DMS153 (cell line): ENCODE measurements at places on chromosomes 7 and 10.

- no peak for DNase-seq
Measured at GRCh38 chr10:48701139-48701901, 16.6 kb downstream of the WDFY4 start.

DNA sequence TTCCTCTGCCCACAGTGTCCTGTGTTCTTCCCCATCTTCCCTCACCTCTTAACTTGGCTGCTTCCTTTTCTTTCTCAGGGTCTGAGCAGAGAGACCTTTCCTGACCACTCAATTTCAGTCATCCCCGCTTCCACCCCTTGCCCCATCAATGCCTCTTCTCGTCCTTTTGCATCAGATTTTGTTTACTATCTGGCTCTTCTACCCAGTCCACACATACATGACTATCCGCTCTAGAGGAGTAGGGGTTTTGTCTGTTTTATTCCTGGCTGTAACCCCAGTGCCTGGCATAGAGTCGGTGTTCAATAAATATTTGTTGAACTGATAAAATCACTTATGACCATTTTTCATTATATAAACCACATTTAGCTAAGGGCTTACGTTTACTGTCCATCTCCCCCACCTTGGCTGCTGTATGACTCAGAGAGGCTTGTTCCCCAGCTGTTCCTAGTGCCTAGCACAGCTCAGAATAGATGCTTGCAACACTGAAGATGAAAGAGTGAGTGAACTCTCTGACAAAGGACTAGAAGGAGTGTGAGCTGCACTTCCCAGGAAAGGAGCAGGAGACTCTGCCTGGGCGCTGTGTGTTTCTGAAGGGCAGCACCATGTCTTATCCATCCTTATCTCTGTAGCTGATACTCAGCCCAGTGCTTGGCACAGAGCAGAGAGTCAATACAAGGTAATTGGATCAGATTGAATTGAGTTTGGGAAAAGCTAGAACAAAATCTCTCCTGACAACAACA lies 21.9 kb downstream of the ARID5B start:
- DNase-seq = no peak

DNA sequence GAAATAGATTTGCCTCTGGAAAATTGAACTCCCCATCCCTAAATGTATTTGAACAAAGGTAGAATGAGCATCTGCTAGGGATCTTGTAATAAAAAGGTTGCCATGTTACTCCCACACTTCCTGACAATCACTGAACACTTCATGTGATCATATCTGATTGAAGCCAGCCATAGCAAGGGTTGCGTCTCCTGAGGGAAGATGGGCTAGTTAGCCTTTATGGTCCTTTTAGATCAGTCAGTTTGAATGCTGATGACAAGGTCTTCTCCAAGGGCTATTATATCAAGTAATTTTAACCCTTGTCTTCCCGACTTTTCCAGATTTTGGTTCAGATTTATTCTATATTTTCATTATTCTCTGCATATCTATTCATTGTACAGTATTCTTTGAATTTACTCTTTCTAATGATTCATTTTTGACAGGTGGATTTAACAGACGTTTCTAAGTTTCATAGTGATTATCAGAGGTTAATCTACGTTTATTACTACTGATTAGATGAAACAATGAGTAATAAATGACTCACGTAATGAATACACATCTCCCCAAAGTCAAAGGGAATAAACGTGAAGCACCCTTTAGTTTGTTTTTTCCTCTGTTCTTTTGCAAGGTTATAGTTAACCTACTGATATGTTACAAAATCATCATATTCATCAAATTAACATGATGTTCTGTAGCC lies 28.1 kb downstream of the CSGALNACT2 start:
- DNase-seq = peak; percentile 32

- DNase-seq = no peak
Measured at GRCh38 chr10:119006451-119007210, 22.9 kb upstream of the NANOS1 start.

- no peak for DNase-seq
Measured at GRCh38 chr10:59971915-59972314, 65.6 kb upstream of the CCDC6 start.

DNA sequence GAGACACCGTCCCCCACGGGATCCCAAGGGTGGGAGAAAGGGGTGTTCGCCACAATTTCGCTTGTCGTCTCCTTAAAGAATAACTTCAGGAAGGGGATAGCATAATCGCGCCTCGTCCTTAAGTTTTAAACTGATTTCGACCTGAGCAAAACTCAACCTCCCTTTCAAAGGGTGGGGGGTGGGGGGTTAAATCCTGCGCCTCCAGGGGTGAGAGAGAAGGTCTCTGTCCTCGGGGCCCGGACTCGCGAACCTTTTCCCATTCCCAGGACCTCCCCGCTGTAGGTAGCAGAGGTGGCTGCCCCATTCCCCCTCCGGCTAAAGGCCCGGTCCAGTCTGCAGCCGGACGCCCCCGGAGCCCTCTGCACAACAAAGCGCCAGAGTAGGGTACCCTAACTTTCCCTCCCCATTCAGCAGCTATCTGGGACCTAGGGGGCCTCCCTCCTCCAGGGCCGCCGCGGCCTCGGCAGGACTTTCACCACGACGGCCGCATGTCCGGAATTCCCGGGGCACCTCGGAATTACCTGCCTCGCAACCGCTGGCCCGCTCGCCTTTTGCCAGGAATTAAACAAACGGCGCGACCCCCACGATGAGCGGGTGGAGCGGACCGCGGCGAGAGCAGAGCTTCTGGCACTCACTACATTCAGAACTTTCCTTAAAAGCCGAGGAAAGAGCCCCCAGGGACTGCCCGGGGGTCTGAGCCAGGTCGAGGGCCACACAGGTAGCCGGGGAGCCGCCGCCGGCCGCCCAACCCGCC lies 1.7 kb downstream of the CDK6 start:
- no peak for DNase-seq

GRCh38 chr7:16913643-16914042 lies 31.9 kb upstream of the AGR3 start:
- no peak for DNase-seq

- DNase-seq = no peak
Measured at GRCh38 chr10:11750420-11750819, 8.2 kb downstream of the ECHDC3 start.

- DNase-seq = no peak
Measured at GRCh38 chr7:94089806-94090205, 85.7 kb upstream of the BET1 start.

- DNase-seq = no peak
Measured at GRCh38 chr7:76354981-76355730, 3.6 kb downstream of the YWHAG start.

DNA sequence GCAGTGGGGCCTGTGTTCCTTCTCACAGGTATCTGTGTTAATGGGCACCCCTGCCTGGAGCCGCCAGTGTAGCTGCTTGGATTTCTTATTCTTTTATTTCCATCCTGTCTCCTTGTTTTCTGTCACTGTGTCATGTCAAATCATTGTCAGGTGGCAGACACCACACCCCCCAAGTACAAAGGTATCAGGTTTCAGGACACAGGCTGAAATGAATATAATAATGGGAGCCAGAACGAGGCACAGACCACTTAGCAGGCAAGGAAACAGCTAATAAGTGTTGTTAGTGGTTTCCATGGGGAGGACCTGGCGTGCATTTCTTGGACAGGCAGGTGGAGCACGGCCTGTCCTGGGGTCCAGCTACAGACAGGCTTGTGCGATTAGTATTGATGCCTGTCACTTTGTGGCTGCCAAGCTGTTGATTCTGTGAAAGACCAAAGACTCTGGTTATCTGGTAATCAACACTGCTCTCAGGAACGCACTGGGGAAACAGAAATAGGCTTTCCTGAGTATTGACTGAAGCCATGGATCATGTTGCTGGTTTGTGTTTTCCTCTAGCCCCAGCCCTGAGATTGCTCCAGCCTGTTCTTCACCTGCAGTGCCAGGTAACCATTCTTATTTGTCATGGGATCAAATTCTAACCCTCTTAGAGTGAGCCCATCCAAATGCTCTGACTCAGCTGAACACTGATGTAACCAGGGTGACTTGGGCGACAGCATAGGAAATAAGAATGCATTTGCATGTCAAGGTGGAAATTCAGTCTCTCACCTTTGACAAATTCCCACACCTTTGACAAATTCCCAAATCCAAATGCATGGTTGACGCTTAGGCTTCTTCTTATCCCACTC lies 1002.0 kb downstream of the LRMDA start:
- peak; percentile 98 for DNase-seq

- DNase-seq = no peak
Measured at GRCh38 chr7:100118388-100119071, 628 bp downstream of the TAF6 start.

DNA sequence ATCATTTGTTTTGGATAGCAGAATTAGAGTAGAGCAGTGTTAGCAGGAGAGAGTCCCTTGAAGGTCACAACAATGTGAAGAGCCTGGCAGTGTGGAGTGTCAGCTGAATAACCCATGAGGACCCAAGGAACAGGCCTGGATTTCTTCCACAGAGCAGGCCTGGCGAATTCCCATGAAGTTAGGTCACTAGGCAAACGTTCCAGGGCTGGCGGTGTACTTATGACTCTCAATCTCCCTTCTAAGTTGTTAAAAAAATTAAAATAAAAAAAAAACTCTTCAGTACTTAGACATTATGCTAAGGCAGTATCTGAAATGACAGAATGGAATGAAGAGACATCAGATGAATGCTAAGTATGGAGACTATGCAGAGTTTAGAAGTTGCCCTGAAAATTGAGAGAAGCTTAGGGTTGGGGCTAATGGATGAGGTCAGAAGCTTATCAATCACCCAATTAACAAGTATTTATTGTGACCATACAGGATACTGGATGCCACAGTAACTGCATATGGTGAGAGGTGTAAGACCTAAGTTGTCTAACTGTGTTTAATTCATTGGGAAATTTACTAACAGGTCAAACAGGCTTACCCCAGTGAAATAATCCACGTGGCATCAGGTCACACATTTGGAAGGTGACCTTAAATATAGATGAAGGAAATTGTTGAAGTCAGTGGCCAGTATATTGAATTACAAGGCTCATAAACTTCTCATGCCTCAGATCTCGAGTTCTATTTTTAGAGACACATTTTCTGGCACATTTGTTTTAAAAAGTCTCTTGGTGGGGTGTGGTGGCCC lies 126.2 kb upstream of the NRP1 start:
- DNase-seq = no peak

GRCh38 chr7:112143136-112143535 lies 63.1 kb downstream of the DOCK4 start:
- no peak for DNase-seq

GRCh38 chr7:133372337-133372736 lies 119.5 kb downstream of the EXOC4 start:
- no peak for DNase-seq

DNA sequence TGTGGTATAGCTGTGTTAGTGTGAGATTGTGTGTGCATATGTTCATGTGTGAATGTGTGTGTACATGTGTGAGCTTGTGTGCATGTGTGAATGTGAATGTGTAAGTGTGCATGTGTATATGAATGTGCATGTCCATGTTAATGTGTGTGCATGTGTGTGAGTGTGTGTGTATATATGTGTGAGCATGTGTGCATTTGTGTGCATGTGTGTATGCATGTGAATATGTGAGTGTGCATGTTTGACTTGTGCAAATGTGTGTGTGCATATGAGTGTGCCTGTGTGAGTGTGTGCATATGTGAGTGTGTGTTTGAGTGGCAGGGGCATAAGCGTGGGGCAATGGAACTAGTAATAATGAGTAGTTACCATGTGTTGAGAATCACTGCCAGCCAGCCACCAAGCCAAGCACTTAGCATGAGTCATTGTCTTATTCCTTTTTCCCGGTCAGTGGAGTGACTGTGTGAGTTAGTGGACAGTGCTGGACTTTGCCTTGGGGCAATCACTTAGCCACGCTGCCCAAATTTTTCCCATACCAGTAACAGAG lies 46.3 kb upstream of the SHH start:
- no peak for DNase-seq

GRCh38 chr10:92572362-92573090 lies 1.4 kb downstream of the IDE start:
- DNase-seq = no peak
